Kidney epithelial cell (primary cell): ENCODE measurements at places on chromosomes 11 and 22. TPM values are rescaled to one million over a fixed set of nuclear protein-coding genes. Genes with fewer than 3 reads are reported as not detected.

- DNase-seq = no peak
Measured at GRCh38 chr11:5592615-5593014, 3.8 kb upstream of the TRIM6 start.

DNA sequence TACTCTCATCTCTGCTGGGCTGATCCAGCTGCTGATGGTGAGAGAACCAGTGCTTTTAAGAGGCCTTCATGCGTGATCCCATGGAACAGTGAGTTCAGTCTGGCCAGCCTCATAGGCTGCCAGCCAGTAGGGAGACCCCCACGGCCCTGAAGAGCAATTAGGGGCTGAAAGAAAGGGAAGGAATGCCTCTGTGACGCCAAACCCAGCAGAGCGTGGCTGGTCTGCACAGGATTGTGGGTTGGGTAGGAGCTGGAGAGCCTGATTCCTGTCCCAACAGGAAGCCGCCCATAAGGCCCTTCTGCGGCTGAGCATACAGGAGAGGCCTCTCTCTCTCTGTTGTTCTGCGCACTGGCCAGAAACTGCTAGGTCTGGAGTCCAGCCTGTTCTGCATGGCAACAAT is 181.5 kb upstream of the E2F8 start:
- DNase-seq = no peak

DNA sequence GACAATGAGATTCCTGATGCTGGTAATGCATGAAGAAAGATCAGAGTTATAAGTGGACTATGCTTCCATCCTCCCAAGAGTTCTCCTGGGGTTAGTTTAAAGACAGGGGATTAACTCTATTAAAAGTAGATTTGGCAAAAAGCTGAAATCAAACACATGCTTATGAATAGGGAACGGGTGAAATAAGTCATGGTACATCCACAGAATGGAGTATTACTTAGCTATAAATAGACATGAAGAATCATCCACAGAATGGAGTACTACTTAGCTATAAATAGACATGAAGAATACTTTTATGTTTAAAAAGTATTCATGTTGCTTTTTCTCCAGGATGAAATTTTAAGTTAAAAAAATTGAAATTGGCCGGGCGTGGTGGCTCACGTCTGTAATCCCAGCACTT is 596.4 kb upstream of the B3GAT1 start:
- no peak for DNase-seq

GRCh38 chr11:127226380-127226779 is 225.8 kb upstream of the KIRREL3 start:
- no peak for DNase-seq

DNA sequence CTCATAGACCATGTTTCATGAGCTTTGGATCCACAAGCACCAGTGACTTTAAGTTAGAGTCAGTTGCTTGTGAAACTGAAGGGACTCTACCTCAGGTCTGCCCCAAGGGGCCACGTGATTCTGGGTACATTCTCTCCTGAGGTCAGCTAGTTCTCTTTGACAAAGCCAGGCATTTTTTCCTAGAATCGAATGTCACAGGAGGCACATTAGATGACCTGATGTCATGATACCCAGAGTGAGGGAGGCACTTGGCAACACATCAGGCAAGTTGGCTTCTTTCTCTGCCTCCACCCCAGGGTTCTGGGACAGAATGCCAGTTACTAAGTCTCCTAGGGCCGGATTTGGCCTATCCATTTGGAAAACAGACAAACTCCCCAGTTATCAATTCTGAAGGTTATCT is 93.0 kb downstream of the APIP start:
- DNase-seq = no peak

GRCh38 chr11:124717786-124718651 is 21.7 kb upstream of the NRGN start:
- no peak for DNase-seq

DNA sequence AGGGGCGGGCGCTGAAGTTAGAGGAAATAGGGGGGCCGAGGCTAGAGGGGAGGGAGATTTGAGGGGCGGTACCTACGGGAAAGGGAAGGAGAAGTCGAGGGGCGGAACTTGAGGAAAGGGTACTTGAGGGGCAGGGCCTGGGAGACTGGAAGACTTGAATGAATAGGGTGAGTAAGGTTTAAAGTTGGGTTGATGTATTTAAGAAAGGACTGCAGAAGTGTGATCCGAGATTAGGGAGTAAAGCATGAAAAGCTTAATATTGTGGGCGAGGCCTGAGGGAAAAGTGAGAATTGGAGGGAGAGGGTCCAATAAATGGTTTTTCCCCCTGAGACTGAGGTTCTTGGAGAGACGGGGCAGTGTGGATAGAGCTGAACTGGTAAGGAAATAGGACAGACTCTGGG is 723 bp downstream of the HSCB start:
- no peak for DNase-seq

- DNase-seq = no peak
Measured at GRCh38 chr22:24580276-24580675, 12.6 kb downstream of the LRRC75B start.

Gene OR4A16
- total RNA-seq = not detected in 2 replicates

Gene SCUBE2
- 0.89 and 1.3 TPM in 2 replicates for total RNA-seq

Gene C11orf91
- total RNA-seq = not detected in 2 replicates

Gene APOA4
- total RNA-seq = not detected in 2 replicates

Gene ZNF70
- total RNA-seq = 4.1 and 4.7 TPM in 2 replicates

Gene VSIG2
- total RNA-seq = 0.50 TPM in 1 of 2 replicates, not detected in the other

Gene TMPRSS13
- 1.6 TPM in 1 of 2 replicates, not detected in the other for total RNA-seq
